ENCODE measurements at places on chromosomes 7 and 10. TPM values are rescaled to one million over a fixed set of nuclear protein-coding genes. Genes with fewer than 3 reads are reported as not detected.

LEP gene
- total RNA-seq = not detected

IL6 gene
- total RNA-seq = 0.17 TPM

GPR141 gene
- not detected for total RNA-seq

CUZD1 gene
- 0.17 TPM for total RNA-seq

CLRN3 gene
- total RNA-seq = 0.33 TPM

SDHAF3 gene
- total RNA-seq = 3.1 TPM

UBE2D1 gene
- 5.6 TPM for total RNA-seq
